HAP-1 (cell line): ENCODE measurements at places on chromosomes 1 and 21.
A peak's percentile ranks its signal among the peaks of the same experiment; 100 is the strongest.

GRCh38 chr21:43372663-43373361, 54.1 kb downstream of the SIK1 start:
- no peak for DNase-seq

- no peak for DNase-seq
Observed at GRCh38 chr1:19367584-19368041, 55.5 kb downstream of the SLC66A1 start.

GRCh38 chr1:22615886-22616285, 20.5 kb upstream of the C1QA start:
- DNase-seq = no peak

GRCh38 chr1:202664083-202664482, 46.2 kb downstream of the SYT2 start:
- no peak for DNase-seq

DNA sequence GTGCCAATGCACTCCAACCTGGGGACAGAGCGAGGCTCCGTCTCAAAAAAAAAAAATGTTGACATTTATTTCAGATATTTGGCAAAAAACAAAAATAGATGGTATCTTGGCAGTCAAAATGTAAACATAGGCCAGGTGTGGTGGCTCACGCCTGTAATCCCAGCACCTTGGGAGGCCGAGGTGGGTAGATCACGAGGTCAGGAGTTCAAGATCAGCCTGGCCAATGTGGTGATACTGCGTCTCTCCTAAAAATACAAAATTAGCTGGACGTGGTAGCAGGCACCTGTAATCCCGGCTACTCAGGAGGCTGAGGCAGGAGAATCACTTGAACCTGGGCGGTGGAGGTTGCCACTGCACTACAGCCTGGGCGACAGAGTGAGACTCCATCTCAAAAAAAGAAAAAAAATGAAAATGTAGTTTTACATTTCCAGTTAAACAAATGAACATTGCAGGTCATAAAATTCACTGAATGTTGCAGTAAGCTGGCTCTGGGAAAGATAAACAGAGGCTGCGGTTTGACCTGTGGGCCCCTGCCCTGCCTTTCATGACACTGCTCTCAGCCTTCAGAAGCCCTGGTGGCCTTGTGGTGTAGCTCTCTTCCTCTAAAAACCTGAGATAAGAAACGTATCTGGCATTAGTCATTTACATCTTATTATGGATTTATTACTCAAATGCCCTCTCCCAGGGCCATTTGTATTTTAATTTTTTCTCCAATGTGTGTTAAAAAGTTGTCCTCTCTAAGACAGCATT, 12.2 kb upstream of the SLC44A3 start:
- DNase-seq = peak; percentile 48

GRCh38 chr1:93448292-93448982, 519 bp downstream of the FNBP1L start:
- DNase-seq = peak; percentile 53

GRCh38 chr1:26851106-26851684, 11.8 kb upstream of the SFN start:
- no peak for DNase-seq

DNA sequence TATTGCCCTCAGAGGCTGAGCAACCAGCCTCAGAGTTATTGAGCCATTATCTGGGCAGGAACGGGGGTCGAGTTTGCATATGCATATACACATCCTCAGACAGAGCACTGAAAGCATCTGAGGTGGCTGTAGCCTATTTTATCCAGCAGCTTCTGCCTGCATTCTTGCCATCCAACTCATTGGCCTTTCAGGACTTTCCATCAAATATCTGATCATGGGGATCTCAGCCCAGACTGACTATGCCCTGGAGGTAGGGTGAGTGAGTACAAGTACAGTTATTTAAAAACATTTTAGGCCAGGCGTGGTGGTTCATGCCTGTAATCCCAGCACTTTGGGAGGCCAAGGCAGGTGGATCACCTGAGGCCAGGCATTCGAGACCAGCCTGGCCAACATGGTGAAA, 1.8 kb upstream of the MTF1 start:
- DNase-seq = no peak

DNA sequence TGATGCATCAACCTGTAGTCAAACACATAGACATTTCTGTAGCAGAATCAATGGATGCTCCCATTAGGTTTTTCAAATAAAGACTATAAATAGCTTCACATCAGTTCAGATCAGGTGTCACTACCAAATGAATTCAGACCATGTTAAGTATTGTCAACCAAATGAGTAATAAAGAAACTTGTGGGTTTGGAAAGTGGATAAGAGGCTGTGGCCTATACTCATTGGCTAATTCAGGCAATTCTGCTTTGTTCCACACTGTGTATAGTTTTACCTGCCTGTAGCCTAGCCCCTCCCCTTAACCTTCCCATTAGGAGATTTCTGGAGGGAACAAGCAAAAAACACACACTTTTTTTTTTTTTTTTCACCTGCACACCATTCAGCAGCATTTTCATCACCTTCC, 321.2 kb downstream of the HLX start:
- DNase-seq = no peak

DNA sequence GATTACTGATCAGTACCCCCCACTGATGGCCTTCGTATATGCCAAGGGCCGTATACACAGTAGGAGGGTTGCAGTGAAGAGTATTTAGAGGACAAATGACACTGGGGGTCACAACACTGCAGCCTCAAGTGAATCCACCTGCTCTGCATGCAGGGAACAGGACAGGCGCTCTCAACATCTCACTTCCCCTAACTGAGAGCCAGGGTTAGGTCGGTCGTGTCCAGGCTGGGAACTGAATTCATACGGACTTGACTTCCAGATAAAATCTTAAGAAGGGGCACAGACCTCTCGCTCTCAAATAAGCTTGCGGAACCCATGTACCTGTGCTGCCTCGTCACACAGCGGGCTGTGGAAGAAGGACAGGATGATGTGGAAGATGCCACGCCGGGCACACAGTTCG, 22.8 kb downstream of the MRAP start:
- DNase-seq = no peak

GRCh38 chr1:223083831-223084230, 59.2 kb downstream of the TLR5 start:
- no peak for DNase-seq

- no peak for DNase-seq
Observed at GRCh38 chr1:33141216-33141615, 40.6 kb downstream of the TRIM62 start.

DNA sequence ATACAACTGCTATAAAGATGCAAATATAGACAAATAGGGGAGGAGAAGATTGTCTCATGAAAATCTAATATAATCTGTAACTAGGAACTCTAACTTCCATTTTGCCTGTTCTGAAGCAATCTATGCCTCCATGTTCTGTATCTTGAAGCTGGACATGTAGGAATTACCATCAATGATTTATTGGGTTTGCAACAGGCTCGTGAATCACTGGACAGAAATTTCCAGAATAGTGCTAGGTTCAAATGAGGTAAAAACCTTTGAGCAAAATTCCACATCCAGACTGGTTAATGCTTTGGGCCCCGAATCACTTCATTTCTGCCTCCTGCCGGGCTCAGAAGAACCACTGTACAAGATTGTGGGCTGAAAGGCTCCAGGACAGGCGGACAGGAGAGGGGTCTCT, 110.7 kb upstream of the CTTNBP2NL start:
- DNase-seq = no peak

DNA sequence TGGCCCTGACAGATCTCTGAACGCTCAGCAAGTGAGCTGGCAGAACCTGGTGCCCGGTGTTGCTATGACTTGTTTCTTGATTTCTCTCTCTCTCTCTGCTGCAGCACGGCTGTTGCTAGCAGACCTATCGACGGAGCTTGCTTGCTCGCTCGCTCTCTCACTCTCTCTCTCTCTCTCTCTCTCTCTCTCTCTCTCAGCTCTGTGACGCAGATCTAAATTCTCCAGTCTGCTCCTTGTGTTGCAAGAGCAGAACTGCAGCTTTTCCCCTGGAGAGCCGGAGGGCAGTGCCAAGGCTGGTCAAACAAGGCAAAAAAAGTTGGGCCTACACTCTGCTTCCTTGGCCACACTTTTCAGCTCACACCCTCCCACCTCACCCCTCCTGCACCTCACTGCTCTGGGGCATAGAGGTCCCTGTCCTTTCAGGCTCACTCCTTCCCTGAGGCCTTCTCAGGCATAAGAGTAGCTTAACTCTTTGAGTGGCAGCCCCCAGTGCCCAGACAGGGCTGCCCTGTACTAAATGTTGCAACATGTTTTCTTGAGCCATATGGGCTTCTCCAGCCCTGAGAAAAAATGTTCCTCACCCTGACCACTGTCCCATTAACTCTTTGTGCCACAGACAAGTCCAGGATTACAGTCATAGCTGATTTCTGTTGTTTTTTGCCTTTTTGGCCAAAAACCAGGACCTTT, 72.2 kb downstream of the CD46 start:
- DNase-seq = peak; percentile 20

DNA sequence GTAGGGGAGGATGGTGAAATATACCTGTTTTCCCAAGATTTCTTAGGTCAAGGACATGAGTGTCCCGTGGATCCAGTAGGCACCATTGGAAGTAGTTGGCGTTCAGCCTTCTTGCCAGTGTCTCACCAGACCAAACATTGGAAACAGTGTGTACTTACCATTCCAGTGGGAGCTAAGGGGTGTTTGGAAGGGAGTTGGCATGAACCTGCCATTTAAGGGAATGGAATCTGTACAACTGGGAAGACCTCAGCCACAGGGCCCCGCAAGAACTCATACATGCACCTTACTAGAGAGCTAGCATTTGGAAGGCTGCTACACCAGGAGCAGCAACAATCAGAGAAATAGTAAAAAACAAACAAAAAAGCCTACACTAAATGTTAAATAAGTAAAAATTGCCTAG, 12.7 kb downstream of the ATP5PF start:
- no peak for DNase-seq

DNA sequence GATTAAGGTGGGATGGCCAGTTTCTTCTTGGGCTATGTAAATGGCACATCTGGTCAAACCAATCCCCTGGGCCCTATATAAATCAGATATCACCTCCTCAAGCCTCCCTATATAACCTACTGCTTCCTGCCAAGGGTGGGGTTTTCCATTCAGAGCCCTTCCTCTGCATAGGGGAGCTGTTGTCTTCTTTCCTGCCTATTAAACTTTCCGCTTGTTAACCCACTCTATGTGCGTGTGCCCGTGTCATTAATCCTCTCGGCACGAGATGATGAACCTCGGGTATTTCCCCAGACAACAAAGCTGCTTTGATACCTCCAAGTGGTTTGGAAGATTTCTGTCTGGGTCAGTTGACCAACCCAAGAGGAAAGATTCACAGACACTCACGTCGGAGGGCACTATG, 19.3 kb upstream of the SERTAD4 start:
- DNase-seq = no peak

GRCh38 chr1:151980287-151981177, 13.1 kb downstream of the S100A10 start:
- peak; percentile 33 for DNase-seq

GRCh38 chr1:39410915-39411436, 80.5 kb upstream of the BMP8A start:
- DNase-seq = no peak

- DNase-seq = peak; percentile 6
Observed at GRCh38 chr1:2384941-2385481, 6.3 kb downstream of the MORN1 start.

DNA sequence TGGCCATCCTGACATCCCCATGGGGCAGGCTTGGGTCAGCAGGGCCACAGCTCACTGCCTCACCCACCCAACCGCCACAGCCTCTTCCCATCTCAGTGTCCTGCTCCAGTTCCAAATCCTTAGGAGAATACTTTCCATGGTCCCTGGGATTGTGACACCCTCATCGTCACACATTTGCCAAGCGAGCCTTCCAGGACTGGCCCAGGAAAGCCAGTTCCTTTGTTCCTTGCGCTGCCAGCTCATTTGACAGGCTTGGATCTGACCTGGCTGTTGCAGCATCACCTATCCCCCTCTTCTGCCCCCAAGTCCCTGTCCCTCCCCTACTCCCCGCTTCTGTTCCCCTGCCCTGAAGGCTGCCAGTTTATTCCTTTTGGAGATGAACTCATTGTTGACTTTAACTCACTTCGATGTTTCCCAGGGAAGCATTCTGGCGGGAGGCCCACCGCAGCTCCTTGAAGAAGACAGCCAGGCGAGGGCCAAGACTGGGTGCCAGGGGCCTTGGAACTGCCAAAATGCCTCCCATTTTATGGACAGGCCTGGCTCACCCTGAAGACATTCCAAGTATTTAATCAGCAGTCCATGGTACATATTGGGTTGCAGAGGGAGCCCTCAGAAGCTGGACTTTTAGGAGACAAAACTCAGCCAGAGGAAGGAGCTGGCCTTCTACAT, 10.2 kb upstream of the GNL2 start:
- no peak for DNase-seq

GRCh38 chr1:18646786-18647410, 16.3 kb downstream of the PAX7 start:
- DNase-seq = no peak
